ENCODE measurements at places on chromosomes 1 and 21.

GRCh38 chr1:163439471-163439870 lies 117.7 kb downstream of the NUF2 start:
- DNase-seq = no peak

DNA sequence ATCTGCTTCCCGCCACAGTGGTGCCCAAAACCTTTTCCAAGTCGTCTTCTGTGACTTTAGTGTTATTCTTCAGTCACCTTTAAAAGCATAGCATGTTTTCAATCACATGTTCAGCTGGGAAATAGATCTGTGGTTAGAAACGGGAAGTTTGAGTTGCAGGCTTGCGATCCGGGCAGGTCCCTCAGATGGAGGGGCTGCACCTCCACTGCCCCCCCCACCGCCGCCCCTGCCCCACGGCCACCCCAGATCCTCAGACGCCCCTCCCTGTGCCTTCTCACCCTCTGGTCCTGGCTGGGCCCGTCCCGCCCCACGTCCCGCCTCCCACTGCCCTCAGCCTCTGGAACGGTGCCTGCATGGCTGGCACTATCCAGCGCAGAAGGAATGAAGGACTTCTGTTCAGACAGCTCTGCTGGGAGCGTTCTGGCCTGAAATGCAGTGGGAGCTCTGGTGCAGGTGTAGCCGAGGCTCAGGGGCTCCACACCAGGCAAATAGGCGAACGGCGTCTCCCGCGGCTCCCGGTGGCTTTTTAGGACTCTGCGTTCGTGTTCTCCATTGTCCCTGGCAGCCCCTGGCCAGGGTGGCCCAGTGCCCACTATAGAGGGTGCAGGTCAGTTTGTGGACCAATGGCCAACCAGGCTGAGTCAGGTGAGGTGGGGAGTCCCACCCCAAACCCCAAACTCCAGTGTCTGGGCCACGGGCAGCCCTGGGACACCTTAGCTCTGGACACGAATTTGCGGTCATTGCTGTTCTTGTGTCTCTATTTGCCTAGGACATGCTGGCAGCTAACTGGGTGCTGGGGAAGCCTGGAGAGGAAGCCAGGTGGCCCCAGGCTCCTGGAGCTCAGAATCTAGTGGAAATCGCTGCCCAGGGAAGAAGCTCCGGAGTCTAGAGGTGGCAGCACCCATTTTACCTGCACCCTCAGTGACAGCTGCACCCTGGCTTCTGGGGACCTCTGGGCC lies 67.1 kb downstream of the FAAP20 start:
- DNase-seq = no peak

- DNase-seq = no peak
Observed at GRCh38 chr1:78536427-78536826, 45.7 kb downstream of the PTGFR start.

DNA sequence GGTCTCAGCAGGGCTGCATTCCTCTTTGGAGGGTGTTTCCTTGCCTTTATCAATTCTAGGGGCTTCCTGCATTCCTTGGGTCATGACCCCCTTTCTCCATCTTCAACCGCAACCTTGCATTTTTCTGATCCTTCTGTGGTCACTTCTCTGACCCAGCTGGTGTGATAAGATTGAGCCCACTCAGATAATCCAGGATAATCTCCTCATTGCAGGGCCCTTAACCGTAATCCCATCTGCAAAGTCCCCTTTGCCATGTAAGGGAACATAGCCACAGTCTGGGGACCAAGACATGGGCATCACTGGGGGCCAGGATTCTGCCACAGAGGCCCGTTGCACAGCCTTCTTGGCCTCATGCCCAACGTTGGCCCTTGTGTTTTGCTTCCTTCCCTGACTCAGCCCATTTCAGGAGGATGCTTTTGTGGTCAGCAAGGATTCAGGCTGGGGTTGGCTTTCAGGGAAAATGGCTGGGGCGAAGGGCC lies 35.0 kb upstream of the IL19 start:
- no peak for DNase-seq

DNA sequence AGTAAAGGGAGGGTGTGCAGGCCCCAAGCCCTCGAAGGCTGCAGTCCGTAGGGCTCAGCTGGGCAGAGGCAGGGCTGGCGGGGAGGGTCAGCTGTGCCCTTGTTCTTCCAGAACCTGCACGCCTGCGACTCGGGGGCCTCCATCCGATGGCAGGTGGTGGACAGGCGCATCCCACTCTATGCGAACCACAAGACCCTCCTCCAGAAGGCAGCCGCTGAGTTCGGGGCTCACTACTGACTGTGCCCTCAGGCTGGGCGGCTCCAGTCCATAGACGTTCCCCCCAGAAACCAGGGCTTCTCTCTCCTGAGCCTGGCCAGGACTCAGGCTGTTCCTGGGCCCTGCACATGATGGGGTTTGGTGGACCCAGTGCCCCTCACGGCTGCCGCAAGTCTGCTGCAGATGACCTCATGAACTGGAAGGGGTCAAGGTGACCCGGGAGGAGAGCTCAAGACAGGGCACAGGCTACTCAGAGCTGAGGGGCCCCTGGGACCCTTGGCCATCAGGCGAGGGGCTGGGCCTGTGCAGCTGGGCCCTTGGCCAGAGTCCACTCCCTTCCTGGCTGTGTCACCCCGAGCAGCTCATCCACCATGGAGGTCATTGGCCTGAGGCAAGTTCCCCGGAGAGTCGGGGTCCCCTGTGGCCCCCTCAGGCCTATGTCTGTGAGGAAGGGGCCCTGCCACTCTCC lies 13.6 kb upstream of the LRRC3 start:
- no peak for DNase-seq

- DNase-seq = no peak
Observed at GRCh38 chr1:196027127-196027526, 581.1 kb downstream of the KCNT2 start.

GRCh38 chr1:207004931-207005830 lies 27.4 kb downstream of the C1orf116 start:
- peak; percentile 44 for DNase-seq

GRCh38 chr1:101237229-101237837 lies 514 bp downstream of the S1PR1 start:
- DNase-seq = no peak

DNA sequence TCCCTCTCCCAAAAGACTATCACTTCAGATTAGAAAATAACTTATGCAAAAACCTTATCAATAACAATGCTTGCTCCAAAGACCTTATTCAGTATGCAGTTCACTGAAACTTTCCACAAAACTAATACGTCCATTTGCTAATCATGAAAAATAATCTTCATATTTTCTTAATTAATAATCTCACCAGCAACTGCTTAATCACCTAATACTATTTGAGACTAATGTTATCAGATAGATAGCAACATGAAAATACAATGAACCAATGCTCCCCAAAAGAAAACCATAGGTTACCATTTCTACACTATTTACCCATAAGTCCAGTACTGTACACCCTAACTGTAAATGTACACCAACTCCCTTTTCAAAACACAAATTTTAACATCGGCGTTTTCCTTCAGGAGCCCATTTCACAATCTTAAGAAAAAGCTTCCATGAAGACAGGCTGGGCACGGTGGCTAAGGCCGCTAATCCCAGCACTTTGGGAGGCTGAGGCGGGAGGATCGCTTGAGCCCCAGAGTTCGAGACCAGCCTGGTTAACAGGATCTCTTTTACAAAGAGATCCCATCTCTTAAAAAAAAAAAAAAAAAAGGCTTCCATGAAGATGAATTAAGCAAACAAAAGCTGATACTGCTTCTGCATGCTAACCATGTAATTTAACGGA lies 1.7 kb downstream of the GNB1 start:
- DNase-seq = no peak

DNA sequence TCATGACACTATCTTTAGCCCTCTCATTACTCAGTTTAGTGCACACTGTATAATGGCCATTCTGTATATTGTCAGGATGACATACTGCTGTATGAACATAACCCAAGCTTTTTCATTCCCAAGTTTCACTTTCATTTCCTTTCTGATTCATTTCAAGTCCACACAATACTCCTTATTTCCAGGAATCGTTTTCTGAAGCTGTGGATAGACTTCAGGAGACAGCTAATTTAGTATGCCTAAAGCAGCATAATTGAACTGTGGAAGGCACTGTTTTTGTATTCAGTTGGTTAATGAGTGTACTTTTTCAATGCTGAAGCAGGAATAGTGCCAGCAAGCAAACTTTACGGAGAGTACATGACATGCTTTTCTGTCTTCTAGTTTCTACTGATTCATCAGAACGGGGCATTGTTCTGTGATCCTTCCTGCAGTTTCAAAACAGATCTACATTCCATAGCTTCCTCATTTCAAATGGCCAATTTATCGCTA lies 578.5 kb upstream of the ZP4 start:
- no peak for DNase-seq

GRCh38 chr1:11355559-11356475 lies 82.8 kb downstream of the UBIAD1 start:
- no peak for DNase-seq

DNA sequence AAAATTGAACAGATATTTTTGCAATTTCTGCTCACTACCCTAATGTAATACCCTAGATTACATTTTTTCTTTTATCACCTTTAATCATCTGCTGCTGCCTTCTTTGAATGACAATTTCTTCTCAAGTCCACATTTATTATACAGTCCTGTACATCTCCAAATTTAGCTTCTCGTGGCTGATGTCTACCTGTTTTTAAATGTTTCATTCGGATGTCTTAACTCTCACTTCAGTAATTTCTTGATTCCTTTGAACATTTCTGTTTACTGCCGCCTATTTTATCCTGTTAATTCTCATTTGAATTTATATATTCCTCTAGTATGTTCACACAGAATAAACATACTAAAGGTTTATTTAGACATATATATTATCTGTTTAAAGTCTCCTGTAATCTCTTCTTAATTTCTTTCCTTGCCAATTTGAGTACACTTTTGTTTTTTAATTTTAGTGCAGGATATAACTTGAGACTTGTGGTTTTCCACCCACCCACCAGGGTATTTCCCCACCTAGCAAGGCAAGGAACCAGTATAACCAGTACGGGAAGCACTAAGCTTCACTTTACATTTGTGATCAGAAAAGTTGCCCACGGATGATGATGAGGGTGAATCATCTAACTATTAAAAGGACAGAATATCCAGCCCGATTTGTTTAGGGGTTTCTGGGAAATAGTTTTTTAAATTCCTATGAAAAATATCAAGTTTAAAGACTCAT lies 12.7 kb downstream of the INSL5 start:
- no peak for DNase-seq

DNA sequence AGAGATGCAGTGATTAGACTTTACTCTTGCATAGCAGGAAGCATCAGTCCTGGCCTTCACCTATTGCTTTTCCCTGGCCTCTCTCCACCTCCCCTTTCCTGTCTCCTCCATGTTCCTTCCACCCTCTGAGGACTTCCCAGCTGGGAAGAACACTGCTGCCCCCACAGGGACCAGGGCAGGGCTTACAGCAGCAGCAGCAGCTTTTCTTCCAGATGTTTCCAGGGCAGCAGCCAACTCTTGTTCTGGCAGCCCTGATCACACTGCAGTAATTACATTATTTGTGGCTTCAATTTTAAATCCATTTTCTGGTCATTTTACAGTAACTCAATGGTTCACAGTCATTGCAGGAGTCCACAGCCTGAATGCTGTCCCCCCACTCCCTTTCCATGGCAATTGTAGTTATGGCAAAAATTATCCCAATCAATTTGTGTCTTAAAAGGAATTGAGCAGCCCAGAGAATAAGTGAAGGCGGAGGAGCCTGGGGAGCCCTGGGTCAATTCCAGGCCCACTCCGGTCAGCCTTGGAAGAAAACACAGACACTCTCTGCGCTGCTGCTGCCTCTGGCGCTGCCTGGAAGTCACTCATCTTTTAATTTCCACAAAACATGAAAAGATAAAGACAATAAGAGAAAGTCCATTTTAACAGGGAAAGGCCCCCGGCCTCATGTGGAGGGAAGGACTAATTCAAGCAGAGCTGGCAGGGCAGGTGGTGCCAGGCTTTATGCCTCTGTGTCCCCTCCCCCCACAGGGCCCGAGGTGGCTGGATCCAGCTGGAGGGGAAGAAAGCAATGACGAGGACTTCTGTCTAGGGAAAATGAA lies 148.6 kb downstream of the GRIK3 start:
- DNase-seq = no peak

- DNase-seq = no peak
Observed at GRCh38 chr1:209095627-209096595, 487.6 kb upstream of the CAMK1G start.

GRCh38 chr21:30117631-30118030 lies 49.0 kb downstream of the CLDN17 start:
- no peak for DNase-seq

- DNase-seq = no peak
Observed at GRCh38 chr1:210625715-210626114, 297.0 kb downstream of the HHAT start.

GRCh38 chr1:72100771-72101170 lies 181.6 kb downstream of the NEGR1 start:
- DNase-seq = no peak

DNA sequence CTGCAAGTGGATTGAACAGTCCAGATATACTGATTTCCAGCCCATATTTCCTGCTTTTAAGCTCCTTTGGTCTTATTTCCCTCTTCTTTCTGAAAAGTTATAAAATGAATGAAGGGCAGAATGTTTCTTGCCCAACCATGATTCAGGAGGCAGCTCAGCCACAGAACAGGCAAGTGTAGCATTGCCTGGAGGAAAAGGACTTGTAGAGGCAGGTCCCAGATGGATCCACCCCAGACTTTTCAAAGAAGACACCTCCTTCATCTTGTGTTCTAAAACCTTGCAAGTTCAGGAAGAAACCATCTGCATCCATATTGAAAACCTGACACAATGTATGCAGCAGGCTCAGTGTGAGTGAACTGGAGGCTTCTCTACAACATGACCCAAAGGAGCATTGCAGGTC lies at the start of gene CLCA2:
Gene CLCA2, plus strand, starts transcription at position 299 of the 400 bp plus-strand sequence. Its CDS starts 77 bp downstream, at position 376.
- no peak for DNase-seq

GRCh38 chr1:33791251-33791650 lies 72.6 kb upstream of the HMGB4 start:
- no peak for DNase-seq

- DNase-seq = no peak
Observed at GRCh38 chr21:26782331-26782730, 62.9 kb downstream of the ADAMTS1 start.

DNA sequence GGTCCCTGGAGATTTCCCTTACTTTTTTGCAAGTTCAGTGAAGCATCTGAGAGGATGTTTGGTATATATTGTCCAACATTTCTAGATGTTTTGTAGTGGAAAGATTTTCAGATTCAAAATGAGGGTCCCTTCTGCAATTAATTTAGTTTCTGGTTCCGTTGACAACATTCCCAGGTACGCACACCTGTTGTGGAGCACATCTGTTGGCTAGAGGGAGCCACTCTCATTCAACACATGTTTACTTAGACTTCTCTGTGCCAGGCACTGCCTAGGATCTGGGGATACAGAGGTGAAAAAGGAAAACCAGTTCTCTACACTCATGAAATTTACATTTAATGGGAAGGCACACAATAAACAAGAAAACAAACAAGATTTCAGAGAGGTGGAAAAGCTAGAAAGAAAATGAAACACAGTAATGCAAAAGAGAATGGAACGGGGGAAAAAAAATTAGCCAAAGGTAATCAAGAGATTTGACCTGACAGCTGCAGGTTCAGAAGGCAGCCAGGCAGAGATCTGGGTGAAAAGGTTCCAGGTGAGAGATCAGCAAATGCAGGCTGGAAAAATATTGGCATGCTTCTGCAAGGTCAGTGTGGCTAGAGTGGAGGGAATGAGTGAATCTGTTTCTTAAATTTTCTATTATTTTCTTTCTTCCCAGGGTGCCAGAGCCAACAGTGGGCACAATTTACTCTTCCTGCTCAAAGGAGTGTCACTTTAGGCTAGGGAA lies 48.4 kb upstream of the KAZN start:
- peak; percentile 19 for DNase-seq

All from NCI-H774 (cell line).